Activated T-helper 2 cell treated with anti-CD3 and anti-CD28 coated beads, Interferon-gamma antibody, Interleukin-2, Interleukin-4, amounts not matched to agents 10 μg/mL and 5 μg/mL and 100 μg/mL, durations not matched to agents 14 hours and 24 hours and 36 hours (primary cell): ENCODE measurements at places on chromosomes 4 and X. TPM values are rescaled to one million over a fixed set of nuclear protein-coding genes. Genes with fewer than 3 reads are reported as not detected.

Gene RASSF6
- not detected in 2 replicates for total RNA-seq

Gene TMEM128
- total RNA-seq, result 17.6 and 18.5 TPM in 2 replicates

- peak; percentile 45 for DNase-seq
Measured at GRCh38 chr4:76067652-76068286, 6.7 kb upstream of the ART3 start.

GRCh38 chr4:40587826-40588225 lies 41.8 kb downstream of the RBM47 start:
- DNase-seq, result no peak

GRCh38 chr4:180832073-180832472 lies 1411.1 kb upstream of the TENM3 start:
- DNase-seq, result no peak
